ENCODE measurements at places on chromosomes 1 and 21. TPM values are rescaled to one million over a fixed set of nuclear protein-coding genes. Genes with fewer than 3 reads are reported as not detected.

DNA sequence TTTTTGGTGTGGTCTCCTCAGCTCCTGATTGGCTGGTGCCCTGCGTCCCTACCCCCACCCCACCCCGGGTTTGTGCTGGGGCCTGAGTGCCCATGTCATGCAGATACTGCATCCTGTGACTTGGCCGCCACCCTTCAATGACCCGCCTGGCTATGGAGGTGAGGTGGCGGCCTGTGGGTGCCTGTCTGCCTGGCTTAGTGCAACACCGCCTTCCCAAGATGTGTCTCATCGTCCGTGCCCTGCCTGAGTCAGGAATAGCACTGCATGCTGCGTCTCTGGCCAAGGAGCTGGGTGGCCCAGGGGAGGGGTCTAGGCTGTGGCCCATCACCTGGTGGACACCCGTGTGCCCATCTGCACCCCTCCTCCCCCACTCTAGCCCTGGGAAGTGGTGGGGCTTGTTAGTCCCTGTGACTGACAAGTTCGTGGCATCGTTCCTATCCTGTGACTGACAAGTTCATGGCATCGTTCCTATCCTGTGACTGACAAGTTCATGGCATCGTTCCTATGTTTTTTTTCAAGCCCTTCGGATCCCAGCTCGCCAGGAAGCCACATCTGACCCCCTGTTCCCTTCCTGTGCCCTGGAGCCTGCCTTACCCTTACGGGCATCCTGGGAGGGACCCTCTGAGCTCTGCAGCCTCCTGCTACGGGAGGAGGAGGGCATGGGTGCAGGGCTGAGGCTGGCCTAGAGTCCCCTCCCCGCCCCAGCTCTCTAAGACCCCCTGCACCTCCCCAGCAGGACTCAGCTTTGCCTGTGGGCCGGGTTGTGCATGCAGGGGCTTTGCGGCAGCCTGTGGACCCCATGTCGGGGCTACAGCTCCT, 7.5 kb downstream of the SLX9 start:
- no peak for DNase-seq

- no peak for DNase-seq
Measured at GRCh38 chr1:245552331-245552730, 397.5 kb downstream of the KIF26B start.

DNA sequence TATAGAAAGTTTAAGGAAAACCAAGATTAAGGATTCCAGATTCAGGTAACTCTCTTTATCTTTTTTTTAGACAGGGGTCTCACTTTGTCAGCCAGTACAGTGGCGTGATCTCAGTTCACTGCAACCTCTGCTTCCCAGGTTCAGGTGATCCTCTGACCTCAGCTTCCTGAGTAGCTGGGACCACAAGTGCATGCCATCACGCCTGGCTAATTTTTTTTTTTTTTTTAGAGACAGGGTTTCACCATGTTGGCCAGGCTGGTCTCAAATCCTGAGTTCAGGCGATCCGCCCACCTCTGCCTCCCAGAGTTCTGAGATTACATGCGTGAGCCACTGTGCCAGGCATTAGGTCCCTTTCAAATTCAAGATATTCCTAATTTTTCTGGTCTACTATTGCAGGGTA, 15.9 kb downstream of the LZIC start:
- no peak for DNase-seq

DNA sequence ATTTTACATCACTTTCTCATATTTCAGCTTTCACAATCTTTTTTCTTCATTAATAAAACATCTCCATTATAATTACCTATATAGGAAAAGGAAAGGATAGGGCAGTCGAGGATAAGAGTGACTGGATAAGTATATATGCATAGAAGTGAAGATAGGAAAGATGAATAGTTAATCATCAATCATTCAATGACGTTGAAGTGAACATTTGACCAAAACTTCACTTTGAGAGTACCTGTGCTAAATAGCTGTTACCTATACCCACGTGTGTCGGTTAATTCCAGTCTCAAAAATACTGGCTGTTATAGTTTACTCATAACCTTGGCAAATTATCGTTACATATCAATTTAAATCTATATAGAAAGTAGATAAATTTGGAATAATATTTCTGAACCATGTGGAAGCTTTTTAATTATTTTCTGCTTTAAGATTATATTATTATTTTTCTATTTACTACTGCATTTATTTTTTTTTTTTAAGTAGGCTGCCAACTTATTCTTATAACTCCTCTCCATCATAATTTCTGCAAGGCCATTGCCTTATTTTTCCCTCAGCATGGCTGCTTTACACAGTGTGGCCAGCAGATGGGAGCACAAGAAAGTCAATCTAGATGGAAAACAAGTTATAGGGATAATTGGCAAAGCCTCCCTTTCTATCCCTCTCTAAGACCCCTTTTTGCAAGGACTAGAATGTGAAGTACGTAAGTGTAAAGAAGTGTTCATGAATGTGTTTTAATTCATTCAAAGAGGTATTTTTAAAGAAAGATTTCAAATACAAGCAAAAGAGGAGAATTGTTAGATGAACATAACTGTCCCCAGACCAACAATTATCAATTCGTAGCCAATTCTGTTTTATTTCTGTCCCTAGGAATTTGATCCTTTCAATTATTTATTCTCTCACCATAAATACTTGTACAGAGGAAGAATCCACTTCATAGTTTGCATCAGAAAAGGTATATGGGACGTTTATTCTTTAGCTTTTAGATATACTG, 290.4 kb downstream of the KCNT2 start:
- DNase-seq, result peak; percentile 15

DNA sequence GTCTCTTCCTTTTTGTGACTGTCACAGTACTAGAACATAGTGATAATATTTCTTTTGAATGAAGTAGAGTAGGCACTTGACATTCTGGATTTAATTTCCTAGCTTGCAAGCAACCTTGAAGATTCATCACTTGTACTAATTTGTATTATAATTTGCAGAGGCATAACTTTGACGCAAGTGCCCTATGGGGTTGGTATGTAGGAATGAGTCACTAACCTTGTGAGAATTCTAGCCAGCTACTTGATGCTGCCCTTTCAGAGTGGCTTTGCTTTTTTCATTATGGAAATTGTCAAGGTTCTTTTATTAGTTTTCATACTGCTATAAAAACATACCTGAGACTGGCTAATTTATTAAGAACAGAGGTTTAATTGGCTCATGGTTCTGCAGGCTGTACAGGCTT, 13.7 kb upstream of the DPH5 start:
- DNase-seq, result no peak

The TMEM61 gene
- not detected for polyA plus RNA-seq

GRCh38 chr1:27713139-27713725, 12.5 kb upstream of the FAM76A start:
- no peak for DNase-seq

DNA sequence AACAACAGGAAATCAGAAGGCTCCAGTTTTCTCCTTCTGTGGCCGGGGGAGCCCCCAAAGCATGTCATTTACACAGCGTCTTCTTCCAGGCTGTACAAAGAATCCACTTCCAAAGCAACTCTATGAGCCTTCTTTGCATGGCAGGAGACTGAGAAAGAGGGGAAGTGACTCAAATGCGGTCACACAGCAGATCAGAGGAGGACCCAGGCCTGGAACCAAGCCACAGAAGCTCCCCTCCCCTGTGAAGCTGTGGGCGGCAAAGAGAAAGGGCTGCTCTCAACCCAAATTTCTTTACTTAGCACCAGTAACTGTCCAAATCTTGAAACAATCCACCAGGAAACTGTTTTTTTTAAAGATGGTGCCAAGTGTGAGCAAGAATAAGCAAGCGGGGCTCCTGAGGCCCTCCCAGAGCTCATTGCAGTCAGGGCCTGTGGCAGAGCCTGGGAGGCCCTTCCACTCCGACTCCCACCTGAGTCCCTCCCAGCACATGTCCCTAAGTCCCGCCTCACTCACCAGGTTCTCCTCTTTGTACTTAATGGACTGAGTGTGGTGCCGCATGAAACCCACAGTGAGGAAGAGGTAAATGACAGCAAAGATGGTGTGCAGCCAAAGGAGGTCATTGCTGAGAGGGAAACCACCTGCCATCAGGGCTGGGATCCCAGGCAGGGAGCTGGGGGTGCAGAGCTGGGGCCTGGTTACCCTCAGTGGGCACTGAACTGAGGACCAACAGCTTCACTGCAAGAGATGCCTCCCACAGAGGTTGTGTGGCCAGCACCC, 15.9 kb downstream of the TMEM63A start:
- DNase-seq, result peak; percentile 30

DNA sequence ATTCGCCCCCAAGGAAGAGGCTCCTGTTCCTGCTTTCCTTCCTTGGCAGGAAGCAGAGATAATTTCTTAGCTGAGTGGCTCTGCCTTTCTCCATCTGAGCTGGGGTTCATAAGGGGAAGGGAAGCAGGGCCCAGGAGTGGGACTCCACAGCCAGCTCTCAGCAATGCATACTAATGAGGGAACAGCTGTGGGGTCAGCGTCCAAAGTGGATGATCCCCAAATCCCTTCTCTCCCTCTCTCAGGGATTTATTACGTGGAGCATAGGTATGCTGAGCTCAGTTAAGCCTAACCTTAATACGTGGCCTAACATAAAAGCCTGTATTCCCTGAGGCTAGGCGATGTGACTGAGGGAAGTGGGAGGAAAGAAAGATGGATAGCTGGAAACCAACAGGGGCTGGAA, 87.3 kb upstream of the CTTNBP2NL start:
- no peak for DNase-seq

GRCh38 chr1:12424087-12424529, 193.9 kb downstream of the DHRS3 start:
- no peak for DNase-seq

DNA sequence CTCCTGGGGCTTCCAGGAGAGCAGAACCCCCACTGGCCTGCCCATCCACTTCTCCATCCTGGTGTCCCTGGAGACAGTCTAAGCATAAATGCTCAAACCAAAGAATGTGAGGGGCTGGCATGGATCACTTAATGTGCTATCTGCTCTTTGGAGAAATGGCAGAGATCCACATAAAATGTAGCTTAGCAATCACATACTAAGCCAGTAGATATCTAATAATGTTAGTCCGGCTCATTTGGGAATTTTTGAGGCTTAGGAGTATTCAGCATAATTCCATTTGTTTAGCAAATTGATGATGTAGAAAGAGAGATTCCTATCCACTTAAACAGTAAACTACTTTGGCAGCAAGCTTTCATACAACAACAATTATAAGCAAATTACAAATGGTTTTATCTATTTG, 90.7 kb downstream of the TENT5C start:
- DNase-seq, result peak; percentile 53

DNA sequence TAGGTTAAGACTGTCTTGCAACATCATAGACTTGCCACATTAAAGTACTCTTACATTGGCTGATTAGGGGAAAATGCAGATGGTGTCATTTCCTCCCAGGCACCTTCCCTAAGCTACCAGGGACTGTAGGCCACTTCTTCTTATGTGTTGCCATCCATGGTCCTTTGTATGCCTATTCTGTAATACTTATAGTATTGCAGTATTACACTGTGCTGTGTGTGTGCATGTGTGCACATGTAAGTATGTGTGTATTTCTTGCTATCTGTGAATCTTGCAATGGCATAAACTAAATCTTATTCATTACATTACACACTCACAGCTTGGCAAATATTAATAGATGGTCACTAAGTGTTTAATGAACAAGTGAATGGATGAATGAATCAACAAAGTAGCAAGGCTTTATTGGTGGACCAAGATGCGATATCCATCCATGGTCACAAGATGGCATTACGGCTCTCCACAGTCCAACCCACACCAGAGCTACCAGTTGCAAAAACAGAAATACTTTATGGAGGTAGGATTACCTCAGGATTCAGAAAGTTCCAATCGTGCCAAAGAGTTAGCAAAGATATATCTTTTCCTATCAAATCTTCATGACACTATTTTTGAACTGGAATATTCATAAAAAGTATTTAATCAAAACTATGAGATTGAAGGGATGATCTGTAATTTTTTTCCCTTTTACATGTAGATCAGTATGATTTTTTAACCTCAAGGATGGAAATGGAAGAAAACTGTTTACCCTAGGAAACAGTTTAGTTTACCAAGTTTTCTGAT, 160.2 kb downstream of the DENND1B start:
- DNase-seq, result peak; percentile 15

The LRRC39 gene
- 0.32 TPM for polyA plus RNA-seq

DNA sequence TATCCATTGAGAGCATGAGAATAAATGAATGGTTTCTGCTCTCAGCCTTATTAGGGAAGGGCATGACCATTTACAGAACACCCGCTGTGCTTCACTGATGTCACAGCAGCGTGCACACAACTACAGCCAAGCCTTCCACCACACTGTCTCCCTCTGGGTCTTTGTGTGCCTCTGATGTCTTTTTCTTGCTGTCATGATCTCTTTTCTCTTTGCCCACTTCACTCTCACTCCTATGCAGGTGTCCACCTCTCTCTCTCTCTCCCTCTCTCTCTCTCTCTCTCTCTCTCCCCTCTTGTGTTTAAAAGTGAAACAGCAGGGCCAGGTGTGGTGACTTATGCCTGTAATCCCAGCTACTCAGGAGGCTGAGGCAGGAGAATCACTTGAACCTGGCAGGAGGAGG, 232.5 kb upstream of the JUN start:
- no peak for DNase-seq

The CCDC181 gene
- polyA plus RNA-seq, result 0.17 TPM

GRCh38 chr1:202639500-202639899, 70.8 kb downstream of the SYT2 start:
- peak; percentile 39 for DNase-seq

- DNase-seq, result no peak
Measured at GRCh38 chr1:39625009-39625408, 14.4 kb downstream of the HEYL start.

DNA sequence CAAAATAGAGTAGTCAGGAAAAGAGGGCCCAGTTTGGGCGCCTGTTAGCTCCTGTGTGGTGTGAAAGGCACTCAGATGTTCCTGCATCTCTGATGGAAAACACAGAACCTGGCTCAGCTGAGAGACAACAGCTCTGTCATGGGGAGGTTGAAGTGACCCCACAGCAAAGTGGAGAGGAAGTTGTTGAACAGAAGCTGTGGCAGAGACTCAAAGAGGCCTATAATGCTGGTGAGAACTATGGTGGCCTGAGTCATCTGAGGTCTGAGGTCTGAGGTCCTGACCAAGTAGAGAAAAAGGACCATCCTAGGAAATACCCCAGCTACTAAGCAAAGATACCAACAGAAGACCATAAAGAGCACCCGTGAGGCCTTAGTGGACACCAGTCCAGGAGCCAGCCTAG, 45.6 kb upstream of the JAK1 start:
- DNase-seq, result no peak

The RNF11 gene
- 163 TPM for polyA plus RNA-seq

DNA sequence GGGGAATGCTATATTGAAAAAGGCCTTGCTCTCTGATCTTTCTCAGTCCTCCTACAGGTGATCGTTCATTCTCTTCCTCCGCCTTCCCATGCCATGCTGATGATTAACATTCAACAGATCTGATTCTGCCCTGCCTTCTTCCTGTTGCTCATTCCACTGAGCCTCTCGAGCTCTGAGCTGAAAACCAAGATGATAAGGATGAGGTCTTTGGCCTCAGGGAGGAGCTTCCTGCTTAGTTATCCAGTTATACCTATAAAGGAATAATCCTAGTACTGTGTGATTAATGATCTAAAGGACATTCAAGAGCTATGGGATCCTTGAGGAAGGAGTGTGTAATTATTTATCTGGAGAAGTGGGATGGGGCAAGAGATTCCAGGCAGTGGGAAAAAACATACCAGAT, 25.2 kb upstream of the MAP3K7CL start:
- no peak for DNase-seq
